Activated naive CD4-positive, alpha-beta T cell (primary cell): ENCODE measurements at places on chromosomes 5 and 9.

DNA sequence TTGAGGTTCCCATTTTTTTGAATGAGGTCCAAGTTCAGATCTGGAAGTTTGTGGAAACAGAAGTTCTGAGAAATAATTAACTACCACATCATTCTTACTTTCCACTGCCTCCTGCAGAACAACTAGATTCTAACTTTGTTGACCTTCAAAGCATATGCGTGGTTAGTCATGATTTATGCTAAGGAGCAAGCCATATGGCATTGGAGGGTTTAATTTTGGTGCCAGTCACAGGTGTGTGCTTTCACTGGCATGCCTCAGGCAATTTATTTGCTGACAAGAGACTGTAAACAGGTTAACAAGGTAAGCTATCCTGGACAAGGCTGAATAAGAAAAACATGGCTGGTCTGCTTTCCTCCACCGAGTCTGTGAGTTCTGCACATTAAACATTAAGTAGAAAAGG is 31.5 kb downstream of the HMHB1 start:
- no peak for DNase-seq

- DNase-seq: no peak
These were observed 72.3 kb downstream of the WNK2 start for GRCh38 chr9:93255994-93256877.

DNA sequence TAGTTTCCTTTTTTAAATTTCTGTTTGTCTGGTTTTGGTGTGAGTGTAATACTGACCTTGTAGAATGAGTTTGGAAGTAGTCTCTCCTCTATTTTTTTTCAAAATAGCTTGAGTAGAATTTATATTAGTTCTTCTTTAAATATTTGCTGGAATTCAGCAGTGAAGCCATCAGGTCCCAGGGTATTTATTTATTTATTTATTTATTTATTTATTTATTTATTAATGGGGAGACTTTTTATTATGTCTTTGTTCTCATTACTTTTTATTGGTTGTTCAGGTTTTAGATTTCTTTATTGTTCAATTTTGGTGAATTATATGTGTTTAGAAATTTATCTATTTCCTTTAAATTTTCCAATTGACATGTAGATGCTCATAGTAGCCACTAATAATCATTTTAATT is 875.8 kb upstream of the COX7C start:
- no peak for DNase-seq

DNA sequence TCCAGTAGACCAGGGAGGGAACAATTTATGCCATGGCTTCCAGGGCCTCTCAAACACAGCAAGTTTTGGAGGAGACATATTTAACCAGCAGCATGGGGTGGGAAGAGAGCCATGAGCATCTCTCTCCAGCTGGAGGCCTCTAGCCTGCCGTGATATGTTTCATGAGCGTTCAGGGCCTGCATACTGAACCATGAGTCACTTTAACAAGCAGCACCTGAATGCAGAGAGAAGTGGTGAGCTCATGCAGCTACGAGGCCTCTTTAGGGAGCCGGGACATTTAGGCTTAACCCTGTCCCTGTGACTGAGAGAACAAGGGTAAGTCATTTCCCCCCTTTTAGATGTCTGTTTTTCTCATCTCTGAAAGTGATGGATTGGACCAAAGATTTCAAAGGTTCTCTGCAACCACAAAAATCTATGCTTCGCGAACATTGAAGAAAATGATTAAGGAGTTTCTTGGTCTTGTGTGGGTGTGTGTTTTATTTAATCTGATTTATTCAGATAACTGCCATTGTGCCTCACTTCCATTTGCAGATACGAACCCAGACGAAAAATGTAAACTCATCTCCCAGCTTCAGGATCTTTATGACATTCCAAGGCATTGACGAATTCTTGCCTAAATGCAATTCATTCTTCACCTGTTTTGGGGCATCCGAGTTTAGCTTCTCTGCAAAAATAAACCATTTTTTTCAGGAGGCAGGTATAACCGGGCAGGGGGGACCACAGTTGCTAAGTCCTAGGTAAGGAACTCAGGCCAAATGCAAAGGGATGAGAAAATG is 157.0 kb downstream of the GABBR2 start:
- no peak for DNase-seq

GRCh38 chr9:68513385-68513784 is 27.3 kb downstream of the TMEM252 start:
- no peak for DNase-seq

- DNase-seq: no peak
These were observed 498.8 kb downstream of the RAB3C start for GRCh38 chr5:59081693-59082092.
